Omental fat pad (tissue), 4 donors: ENCODE measurements at places on chromosomes 5 and 9. TPM values are rescaled to one million over a fixed set of nuclear protein-coding genes. Genes with fewer than 3 reads are reported as not detected.

KCTD16 gene
- 0.09 TPM for total RNA-seq

TRMO gene
- total RNA-seq = 23.3 TPM

DNA sequence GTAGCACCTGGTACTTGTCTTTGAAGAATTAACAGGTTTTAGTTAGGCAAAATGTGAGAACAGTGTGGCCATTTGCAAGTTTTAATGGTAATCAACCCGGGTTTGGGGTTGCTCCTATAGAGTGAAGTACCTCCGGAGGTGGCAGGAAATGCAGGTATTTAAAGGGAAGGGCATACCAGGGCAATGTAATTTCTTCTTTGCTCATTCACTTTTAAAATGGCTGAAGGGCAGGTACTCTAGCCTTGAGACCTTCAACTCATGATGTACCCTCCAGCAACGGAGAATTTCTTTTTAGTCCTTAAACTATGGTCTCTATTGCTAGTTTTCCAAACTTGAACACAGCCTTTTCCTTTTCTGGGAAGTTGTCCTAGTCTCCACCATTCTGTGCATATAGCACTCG, 1.3 kb upstream of the HSPA4 start:
- no peak for DNase-seq

DNA sequence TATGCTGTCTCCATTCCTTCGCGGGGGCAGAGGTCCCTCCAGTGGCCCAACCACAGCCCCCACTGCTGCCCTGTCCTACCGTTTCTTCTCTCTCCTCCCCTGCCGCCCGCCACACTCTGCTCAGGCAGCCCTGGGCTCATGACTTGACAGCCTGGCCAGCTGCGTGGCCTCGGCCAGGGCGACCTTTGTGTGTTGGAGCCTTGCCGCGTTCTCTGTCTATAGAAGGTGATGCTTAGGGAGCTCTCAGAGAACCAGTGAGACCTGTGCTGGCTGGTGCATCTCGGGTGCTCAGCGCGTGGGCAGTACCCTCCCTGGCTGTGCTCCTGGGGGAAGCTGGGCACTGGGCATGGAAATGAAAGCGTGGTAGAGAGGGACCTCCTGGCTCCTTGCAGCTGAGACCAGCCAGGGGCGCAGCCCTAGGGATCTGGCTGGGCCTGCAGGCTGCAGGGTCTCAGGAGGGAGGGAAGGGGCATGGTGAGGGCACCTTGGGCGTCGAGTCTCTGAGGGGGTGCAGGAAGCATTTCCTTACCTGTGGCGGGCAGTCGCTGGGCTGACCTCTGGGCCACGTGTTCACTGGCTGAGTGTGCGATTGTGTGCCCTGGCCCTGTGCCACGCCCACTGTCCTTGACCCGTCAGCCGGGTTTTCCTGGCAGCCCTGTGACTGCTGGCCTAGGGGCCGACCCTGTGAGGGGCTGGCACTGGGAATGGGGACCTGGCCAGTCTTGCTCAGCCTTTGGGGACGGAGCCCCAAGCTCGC, 50.3 kb downstream of the RXRA start:
- no peak for DNase-seq

DNA sequence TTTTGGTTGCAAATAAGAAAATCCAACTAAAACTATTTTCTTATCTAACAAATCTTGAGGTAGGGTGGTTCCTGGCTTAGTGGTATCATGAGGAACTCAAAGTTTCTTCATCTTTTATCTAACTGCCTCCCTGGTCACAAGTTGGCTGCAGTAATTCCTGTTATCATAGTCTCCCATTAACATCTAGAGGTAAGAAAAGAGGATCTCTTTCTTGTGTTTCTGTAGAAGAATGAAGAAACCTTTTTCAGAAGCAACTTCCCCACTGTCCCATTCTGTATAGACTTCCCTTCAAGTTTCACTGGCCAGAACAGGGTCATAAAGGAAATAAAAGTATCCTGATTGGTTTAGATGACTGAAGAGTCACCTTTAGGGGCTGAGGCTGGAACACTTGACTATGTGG, 81.8 kb upstream of the ELL2 start:
- no peak for DNase-seq

- DNase-seq = no peak
Measured at GRCh38 chr5:171647043-171647903, 138.3 kb upstream of the SMIM23 start.
